ENCODE measurements at places on chromosomes 16 and 17.

DNA sequence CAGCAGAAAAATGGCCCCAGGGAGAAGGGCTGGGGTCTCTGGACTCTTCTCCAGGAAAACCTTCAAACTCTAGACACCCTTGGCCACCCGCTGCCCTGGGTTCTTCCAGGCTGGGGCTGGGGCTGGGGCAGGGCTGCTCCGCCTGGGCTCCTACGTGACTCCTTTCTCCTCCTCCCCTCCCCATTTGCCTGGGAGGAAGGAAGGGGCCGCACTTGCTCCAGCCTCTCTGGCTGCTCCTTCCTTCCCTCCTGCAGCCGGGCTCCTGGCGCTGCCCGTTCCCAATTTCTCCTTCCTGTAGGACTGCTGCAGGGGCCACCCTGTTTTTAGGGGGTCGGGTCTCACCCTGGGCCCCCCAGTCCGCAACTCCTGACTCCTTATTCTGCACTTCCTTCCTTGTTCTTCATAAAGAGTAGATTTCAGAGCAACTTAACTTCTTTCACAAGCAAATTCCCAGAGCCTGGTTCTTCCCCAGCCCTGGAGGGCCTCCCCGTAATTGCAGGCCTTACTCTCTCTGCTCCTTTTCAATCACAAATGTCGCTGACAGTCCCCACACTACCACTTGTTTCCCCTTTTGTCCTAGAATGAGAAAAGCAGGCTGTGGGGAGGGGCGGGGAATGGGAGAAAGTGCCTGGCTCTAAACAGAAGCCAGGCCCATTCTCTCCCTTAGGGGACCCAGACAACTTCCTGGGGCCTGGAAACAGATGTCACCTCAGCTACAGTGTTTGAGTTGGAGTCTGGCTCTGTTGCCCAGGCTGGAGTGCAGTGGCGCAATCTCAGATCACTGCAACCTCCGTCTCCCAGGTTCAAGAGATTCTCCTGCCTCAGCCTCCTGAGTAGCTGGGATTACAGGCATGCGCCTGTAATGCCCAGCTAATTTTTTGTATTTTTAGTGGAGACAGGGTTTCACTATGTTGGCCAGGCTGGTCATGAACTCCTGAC, 137.8 kb downstream of the ENGASE start:
- no peak for DNase-seq

DNA sequence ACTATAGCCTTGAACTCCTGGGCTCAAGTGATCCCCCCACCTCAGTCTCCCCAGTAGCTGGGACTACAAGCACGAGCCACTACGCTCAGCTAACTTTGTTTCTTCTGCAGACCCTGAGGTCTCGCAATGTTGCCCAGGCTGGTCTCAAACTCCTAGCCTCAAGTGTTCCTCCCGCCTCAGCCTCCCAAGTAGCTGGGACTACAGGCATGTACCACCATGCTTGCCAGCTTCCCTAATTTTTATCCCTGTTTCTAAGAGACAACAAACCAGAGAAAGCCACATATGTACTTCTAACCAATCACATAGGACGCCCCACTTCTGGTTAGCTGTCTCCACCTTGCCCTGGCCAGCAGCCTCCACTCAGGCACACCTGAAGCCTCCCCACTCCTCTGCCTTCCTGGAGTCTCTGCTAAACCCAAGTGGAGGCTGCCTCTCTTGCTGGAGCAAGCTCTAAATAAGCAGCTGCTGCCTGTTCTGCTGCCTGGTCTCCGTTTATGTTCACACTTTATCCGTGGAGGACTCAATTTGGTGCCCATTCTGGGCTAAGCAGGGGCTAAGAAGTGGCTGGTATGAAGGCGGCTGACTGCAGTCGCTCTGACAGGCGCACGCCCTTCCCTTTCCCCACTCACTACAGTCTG, 24.7 kb downstream of the NSMCE1 start:
- DNase-seq: no peak

DNA sequence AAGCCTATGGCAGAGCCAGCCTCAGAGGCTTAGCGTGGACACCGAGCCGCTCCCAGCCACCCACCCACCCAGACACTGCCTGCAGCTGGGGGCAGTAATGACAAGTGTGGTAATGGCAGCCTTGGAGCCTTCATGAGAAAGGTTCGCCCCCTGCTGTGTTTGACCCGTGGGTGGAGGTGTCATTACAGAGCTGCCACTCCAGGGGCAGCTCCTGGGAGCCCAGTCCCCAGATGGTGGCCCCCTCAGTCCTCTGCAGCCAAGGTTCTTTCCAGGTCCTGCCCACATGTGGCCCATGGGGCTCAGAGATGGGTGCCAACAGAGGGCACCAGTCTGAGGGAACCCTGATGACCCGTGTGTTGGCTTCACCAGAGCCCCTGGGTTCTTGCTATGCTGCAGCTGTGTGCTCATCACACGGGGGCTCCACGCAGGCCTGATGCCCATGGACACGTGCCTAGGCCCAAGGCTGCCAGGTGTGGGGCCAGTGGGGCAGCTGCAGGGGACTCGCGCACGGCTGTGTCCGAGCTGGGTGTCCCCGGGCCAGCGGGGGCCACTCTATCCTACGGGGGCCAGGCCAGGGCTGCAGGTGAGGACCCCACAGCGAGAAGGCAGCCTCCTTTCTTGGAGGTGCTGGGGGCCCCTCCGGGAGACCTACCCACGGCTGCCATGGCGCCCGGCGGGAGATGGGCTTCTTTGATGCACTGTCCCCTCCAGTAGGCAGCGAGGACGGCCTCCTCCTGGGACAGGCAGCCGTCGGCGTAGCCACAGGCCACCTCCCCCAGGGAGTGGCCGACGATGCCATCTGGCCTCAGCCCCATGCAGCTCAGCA, 8.1 kb downstream of the FASN start:
- DNase-seq: no peak

GRCh38 chr17:41962768-41963434, 3.7 kb upstream of the CNP start:
- peak; percentile 75 for DNase-seq

DNA sequence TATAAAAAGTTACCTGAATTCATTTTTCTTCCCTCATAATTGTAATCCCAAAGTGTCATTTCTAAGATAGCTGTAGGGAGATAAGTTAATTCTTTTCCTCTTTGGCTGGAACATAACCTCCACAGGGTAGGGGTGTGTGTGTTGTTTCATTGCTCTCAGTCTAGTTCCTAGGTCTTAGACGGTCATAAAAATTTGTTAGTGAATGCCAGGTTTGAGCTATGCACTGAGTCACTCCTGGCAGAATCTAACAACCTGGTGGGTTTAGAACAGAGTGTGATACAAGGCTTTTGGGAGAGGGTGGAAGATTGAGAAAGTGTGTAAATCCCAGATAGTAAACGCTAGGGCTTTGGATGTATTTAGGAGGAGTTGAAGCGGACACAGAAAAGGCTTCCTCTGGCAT, 894 bp upstream of the PHKG2 start:
- peak; percentile 75 for DNase-seq

DNA sequence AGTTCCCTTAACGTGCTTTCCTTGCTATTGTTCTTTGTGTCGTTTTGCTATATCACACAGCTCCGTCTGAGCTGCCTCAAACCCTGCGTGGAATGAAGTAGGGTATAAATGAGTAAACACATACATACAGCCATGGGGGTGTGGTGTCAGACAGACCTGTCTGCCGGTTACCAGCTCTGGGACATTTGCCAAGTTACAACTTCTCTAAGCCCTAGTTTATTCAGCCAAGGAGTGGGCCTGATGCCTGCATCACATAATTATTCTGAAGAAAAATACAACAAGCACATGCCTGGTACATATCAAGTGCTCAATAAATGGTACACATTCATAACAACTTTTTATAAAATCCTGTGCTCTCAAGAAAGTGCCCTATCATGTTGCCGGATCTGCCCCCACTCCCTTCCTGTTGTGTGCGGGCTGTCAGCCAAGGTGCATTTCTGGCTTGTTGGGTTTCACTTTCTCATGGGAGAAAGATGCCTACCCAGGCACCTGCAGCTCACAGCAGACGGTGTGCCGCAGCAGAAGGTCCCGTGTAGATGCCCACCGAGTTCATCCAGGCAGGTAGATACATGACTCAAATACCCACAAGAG, 30.5 kb downstream of the SMPD3 start:
- no peak for DNase-seq

GRCh38 chr17:47802341-47803022, 19.1 kb downstream of the OSBPL7 start:
- peak; percentile 76 for DNase-seq

GRCh38 chr17:77535435-77535834, 394.7 kb downstream of the SEC14L1 start:
- no peak for DNase-seq

- no peak for DNase-seq
Observed at GRCh38 chr16:11414815-11415775, 69.8 kb downstream of the RMI2 start.

GRCh38 chr17:78684026-78684425, 98.0 kb downstream of the CYTH1 start:
- no peak for DNase-seq

- DNase-seq: no peak
Observed at GRCh38 chr17:8087075-8087951, at the start of gene ALOX12B. Gene ALOX12B, minus strand, starts transcription at chr17:8087716. Its CDS starts 274 bp downstream, at chr17:8087442.

DNA sequence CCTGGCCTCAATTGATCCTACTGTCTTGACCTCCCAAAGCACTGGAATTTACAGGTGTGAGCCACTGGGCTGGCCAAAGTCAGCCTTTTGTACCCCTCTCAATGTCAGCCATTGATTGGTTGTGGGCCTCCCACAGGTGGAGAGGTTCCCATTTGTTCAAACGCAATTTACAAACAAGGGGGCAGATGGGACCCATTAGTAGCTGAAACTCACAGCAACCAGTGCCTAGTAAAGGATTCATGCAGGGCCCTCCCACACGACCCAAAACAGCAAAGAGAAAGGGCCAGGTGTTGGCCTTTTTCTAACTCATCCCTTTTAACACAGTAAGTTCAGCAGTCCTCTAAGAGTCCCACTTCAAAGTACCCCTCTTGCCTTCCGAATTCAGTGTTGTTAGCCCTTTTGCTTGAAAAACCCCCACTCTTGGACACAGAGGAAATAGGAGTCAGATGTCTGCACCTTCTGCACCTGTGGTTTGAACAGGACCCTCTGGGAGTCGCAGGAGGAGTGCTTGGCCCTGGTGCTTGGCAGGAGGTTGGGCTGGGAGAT, 89.2 kb downstream of the PITPNC1 start:
- no peak for DNase-seq

- no peak for DNase-seq
Observed at GRCh38 chr16:1099189-1100083, 3.4 kb upstream of the C1QTNF8 start.

- no peak for DNase-seq
Observed at GRCh38 chr17:75664099-75664549, 2.8 kb downstream of the RECQL5 start.

- no peak for DNase-seq
Observed at GRCh38 chr17:82959990-82960418, 119.4 kb upstream of the METRNL start.

- DNase-seq: no peak
Observed at GRCh38 chr17:36993227-36993626, 44.5 kb downstream of the AATF start.

DNA sequence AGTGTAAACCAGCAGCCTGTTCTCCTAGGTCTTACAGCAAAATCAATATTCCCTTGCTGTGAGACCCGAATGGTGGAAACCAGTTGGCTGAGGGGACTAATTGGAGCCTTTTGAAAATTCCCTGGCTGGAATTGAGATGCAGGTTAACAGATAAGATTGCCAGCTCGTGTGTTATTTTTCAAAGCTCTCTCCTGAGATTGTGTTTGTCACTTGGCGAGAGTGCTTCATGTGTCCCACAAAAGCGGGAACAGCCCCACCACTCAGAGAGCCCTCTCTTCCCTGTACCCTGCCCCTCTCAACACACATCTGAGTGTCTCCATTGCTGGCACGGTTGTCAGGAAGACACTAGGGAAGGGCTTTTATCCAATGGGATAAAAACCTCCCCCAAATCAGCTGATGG, 356.1 kb downstream of the CPPED1 start:
- no peak for DNase-seq

DNA sequence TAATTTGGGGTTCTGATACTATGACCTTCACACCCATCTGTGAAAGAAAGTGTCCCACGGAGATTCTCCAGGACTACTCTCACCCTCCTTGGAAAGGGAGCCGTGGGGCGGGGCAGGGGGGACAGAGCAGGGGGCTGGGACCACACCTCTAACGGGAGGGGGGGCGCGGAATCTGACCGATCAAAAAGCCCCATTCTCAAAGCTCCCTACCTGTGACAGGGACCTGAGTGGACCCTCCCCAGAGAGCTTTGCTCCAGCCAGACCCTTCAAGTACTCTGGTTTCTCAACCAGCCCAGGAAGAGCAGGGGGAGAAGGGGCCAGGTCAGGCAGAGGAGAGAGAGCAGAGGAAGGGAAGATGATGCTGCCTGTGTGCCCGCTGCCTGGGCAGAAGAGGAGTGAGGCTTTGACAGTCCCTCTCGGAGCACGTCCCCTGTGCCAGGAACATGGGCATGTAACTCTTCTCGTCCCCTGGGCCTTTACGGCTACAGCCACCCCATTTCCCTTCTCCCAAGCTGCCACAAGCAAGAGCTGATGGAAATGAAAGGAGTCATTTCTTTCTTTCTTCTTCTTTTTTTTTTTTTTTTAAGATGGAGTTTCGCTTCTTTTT, 682 bp downstream of the XAF1 start:
- DNase-seq: no peak

- DNase-seq: peak; percentile 67
Observed at GRCh38 chr17:28716740-28717577, 709 bp downstream of the RAB34 start.

DNA sequence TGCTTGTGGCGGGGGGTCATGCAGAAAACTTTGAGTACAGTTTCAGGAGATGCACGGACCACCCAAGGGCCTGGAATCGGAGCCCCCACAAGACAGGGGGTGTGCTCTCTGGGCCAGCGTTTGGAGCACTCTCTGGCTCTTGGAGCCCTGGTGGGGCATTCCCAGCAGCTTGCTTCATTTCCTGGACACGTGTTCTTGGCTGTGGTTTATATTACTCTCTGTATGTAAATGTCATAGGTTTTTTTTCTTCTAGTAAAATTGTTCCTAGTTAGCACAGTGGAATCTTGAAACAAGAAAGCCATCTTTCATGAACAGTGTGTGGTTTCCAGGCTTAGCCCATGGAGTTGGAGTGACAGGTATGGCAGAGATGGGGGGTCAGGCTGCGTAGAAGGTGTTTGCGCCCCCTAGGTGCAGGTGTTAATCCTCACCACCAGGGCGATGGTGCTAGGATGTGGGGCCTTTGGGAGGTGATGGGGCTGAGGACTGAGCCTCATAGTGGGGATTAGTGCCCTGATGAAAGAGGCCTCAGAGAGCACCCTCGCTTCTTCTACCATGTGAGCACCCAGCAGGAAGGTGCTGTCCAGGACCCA, 79.8 kb downstream of the JPH3 start:
- peak; percentile 80 for DNase-seq

DNA sequence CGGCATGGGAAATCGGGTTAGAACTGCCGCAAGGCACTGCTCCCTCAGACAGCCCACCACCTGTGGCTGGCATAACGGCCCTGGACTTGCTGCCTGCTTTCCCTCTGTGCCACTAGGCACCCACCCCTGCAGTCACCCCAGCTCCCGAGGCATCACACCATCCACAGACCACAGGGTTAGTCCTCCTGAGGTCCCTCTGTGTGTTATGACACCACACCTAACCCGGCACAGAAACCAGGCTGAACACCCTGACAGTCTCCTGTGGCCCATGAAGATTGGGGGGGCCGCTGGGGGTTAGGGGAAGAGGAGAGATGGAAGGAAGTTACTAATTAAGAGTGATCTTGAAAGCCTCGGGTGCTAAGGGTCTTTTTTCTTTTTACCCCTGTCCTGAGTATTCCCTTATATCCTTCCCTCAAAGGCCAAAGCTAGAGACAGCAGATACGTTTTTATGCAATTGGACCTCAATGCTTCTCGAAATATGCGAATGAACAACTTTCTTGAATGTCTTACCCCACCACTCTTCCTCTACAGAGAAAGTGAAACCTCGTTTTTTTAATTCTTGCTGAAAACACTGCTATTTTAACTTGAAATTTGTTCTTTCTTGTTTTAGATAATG, 7.0 kb downstream of the CYTH1 start:
- DNase-seq: no peak

GRCh38 chr16:9297437-9298113, 206.1 kb downstream of the HAPSTR1 start:
- DNase-seq: peak; percentile 22
